NCI-H774 (cell line): ENCODE measurements at places on chromosomes 6 and 20.

GRCh38 chr6:2875359-2876191, 27.5 kb downstream of the SERPINB9 start:
- DNase-seq, result peak; percentile 30

GRCh38 chr6:117932001-117932400, 24.9 kb downstream of the SLC35F1 start:
- DNase-seq, result no peak

- no peak for DNase-seq
Measured at GRCh38 chr20:49750611-49751396, 37.1 kb upstream of the B4GALT5 start.

DNA sequence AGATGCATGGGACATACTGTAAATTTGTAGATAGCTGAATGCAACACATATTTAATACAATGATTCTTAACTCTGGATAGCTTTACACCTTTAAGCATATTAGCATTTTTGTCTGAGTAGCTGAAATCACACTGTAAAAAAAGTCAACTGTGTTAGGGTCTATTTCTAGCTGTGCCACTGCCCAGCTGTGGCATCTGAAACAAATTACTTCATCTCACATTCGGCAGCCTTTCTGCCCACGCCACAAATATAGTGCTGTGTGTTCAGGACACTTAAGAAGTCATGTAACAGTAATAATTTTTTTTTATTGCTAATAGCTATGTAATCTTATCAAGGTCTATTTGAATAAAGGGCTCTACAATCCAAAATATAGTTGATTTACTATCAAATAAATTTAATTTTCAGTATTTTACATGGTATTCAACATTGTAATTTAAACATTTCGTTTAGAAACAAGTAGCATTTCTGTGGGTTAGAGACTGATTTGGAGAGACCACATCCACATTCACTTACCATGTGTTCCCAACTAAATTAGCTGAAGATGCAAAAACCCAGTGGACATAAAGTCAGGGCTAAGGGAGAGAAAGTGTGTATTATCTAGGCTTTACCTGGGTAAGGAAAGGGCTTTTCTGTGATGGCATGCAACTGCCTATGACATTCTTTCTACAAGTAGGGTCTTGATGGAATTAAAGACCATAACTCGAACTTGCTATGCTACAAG, 276.7 kb downstream of the PLCB1 start:
- DNase-seq, result no peak

DNA sequence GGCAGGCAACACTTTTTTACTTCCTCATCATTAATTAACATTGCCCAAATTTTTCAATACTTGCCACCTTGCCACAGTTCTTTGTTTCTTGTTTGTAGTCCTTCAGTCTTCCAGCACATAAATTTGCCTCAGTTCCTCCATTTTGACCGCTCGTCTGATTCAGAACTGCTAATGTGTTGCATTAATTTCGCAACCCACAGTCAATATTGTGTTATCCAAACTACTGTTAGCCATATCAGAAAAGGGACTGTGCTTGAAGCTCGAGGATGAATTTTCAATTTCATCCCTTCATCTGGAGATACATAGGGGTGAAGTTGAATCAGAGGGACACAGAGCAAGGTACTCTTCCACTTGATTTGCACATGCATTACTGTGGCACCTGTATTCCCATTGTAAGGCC, 421.5 kb downstream of the CDKAL1 start:
- no peak for DNase-seq

DNA sequence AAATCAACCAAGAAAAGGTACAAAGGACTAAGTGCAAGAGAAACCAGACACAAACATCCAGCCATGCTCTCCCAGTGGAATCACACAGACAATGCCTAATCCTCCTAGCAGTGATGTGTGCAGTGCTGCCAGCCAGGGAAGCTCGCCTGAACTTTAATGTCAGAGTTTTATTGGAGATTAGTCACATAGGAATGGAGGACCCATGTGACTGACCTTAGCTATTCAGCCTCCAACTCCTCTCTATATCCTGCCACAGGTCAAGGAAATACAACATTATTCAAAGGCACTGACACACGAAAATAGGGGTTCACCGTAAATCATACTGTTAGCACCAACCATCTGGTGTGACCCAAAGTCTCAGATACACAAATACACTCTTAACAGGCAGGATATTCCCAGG, 684.6 kb downstream of the DOK5 start:
- DNase-seq, result no peak

DNA sequence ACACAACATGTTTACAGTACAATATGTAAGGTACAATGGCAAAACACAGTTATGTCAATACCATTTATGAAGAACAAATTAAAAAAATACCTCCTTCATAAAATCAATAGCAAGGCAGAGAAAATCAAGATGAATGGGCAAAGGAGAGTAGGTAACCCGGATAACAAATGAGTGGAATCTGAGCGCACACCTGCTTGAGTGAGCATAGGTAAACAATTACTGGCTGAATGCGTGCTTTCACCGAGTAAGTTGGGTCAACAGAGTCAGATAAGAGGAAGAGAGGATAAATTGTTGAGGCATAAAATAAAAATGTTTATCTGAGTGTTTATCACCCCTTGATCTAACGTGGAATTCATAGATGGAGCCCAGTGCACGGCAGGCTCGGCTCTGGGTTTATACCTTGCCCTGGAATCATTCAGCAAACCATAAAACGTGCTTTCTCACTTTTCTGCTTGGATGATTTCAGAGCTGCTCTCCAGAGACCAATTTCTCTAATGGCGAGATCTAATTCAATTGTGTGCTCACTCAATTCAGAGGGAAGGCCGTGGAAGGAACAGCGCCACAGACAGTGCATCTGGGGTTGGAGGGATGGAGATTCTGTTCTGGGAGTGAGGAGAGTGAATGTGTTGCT, 224.8 kb upstream of the MAP3K7 start:
- peak; percentile 98 for DNase-seq

- DNase-seq, result peak; percentile 35
Measured at GRCh38 chr6:39980839-39981580, 46.7 kb upstream of the MOCS1 start.

DNA sequence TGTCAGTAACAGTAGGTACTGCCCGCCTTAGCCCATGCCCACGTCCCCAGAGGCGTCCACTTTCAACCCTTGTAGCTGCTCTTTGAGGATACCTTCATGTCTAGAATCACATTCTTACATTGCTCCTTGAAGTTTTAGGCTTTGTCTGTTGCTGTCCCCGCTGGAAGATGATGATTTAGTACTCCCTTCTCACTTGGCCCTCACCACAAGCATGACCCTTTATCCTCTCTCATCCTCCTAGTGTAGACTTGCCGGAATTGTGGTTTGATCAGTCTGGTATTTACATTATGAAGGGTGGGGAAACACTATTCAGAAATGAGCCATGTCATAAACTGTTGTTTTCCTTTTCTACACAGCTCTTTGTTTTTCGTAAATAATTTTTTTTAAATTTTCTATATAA, 87.4 kb downstream of the ARID1B start:
- DNase-seq, result no peak

DNA sequence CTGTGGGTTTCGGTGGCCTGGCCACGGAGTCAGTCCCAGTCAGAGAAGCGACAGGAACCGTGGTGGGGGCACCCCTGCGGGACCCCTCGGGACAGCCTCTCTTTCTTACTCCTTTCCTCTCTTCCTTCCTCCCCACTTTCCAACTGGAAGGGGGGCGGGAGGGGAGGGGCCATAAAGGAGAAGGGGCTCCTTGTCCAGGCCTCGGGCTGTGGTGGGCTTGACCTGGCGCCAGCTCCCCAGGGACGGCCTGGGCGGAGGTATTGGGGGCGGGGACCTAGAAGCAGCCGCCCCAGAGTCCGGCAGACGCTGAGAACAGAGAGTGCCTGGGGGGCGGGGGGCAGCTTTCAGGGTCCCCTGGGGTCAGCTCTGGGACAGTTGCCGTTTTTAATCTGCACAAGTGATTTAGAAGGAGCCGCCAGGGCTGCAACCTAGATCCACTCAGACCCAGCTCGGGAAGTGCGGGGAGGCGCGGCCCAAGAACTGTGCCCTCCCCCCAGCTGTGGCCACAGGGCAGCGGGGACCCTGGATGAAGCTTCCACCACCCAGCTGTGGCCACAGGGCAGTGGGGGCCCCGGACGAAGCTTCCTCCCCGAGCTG, 6.4 kb upstream of the ABHD16B start:
- no peak for DNase-seq

GRCh38 chr6:70299456-70299855, 3.4 kb downstream of the COL9A1 start:
- no peak for DNase-seq

DNA sequence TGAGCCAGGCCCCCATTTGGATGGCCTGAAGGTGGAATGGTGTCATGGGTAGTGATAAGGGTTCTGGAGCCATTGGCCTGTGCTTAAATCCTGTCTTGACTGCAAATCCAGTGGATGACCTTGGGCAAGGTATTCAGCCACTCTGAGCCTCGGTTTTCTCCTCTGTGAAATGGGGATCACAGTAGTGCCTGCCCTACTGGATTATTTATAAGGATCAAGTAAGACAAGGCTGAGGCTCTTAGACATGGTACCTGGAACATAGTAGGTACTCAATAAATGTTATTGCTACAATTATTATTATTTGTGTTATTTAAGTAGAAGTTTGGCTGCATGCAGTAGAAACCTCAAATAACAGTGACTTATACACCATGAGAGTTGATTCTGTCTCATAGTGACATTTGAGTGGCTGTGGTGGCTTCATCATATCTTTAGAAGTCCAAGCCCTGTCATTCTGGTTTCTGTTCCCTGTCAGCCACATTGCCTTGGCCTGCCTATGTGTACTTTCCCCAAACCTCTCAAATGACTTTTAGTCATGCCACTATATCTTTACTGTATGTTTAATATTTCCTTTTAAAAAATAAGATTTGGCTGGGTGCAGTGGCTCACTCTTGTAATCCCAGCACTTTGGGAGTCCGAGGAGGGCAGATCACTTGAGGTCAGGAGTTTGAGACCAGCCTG, 37.6 kb upstream of the CHMP4B start:
- DNase-seq, result no peak

DNA sequence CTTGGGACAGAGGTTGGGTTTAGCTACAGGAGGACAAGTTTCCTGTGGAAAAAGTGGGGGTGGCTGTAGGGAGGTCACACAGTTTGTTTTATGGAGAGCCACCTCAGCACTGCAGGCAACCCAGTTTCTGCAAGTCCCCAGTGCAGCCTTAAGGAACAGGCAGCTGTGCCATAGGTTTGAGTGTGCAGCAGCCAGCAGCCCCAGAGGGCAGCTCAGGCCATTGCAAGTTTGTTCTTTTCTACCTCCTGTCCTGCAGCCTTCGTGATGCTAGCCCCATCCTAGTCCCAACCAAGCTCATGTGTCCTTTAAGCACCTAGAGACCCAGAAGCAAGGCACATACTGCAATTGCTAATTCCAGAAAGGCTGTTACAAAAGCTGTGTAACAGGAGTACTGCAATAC, 58.8 kb downstream of the ZBTB9 start:
- DNase-seq, result no peak

- no peak for DNase-seq
Measured at GRCh38 chr20:17637985-17638640, 43.9 kb downstream of the RRBP1 start.

GRCh38 chr6:118467181-118467580, 80.9 kb upstream of the PLN start:
- no peak for DNase-seq
